NCI-H510A treated with DMSO at 0.1 percent for 48 hours (cell line): ENCODE measurements at places on chromosomes 1 and 21.

GRCh38 chr1:150484431-150484830, 2.8 kb upstream of the TARS2 start:
- DNase-seq: no peak

GRCh38 chr1:154760469-154760933, 109.6 kb downstream of the KCNN3 start:
- DNase-seq: peak; percentile 63

- no peak for DNase-seq
These were observed 82.5 kb downstream of the NRIP1 start for GRCh38 chr21:14982336-14982735.

DNA sequence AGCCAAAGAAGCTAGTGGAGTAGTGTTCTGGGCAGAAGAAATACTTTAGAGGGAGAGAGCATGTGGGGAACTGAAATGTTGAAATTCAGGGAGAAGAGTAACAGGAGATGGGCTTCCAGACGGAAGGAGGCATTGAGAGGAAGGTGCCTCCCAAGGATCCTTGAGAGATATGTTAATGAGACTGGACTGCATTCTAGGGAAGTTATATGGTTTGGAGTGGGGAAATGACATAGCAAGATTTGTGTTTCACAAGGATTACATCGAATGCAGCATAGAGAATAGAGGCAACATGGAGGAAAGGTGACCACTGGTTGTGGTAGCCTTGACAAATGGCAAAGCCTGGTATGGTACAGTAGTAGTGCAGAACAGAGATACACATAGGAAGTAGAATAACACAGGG, 160.5 kb upstream of the HMCN1 start:
- DNase-seq: no peak

DNA sequence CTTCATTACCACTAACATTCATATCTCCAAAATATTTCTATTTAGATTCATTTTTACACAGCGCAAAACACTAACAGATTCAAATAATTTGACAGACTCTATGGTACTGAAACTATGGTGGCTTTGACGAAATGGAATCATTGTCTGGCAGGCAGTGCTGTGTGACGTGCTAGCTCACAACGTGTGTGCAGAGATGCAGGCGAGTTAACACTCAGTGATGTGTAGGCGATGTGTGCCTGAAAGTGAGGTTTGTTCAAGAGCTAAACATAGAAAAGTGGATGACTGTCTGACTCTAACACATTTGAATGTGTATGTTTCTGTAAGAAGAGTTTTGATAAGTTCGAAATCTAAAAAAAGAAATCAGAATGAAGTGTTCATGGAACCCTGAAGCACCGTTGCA, 97.7 kb downstream of the RYR2 start:
- no peak for DNase-seq

- DNase-seq: no peak
These were observed 1061.4 kb downstream of the MRPL39 start for GRCh38 chr21:24545807-24546361.

- no peak for DNase-seq
These were observed 11.0 kb downstream of the TRPM2 start for GRCh38 chr21:44364151-44365053.

DNA sequence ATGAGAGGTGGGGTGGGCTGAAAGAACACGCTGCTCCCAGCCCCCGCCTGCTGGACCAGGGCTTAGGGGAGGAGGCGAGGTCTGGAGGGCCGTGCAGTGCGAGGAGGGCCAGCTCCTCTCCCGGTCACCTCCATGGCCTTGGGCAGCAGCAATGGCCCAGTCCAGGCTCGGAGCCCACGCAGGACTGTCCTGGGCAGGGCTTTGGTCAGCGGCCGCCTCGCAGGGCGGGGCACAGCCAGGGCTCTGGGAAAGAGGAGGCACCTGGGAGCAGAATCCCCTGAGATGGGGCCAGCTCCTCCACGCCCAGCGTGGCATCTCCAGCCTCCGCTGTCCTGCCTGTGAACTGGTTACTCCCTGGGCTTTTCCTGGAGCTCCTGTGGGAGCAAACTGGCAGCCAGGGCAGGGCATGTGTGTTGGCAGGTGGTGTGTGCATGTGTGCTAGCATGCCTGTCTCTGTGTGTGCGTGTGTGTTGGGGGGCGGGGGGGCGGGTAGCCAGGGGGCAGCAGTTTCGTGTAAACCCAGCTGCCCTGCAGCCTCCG, 27.4 kb downstream of the ARHGEF16 start:
- DNase-seq: no peak

DNA sequence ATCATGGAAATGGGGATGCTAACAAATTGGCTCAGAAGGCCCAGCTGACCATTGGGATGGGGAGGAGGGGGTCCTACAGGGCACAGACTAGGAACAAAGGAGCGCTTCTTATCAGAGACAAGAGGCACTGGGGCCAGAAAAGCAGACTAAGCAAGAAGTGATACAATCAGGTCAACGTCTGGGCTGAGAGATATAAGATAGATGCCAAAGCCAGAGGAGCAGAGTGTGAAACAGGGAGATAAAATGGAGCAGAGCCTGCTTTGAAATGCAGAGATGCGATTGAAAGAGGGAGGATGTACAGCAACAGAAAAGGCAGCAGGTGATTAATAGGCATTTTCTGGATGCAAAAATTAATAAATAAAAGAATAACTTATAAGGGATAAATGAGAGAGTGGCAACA, 127.5 kb upstream of the SAMSN1 start:
- DNase-seq: no peak

DNA sequence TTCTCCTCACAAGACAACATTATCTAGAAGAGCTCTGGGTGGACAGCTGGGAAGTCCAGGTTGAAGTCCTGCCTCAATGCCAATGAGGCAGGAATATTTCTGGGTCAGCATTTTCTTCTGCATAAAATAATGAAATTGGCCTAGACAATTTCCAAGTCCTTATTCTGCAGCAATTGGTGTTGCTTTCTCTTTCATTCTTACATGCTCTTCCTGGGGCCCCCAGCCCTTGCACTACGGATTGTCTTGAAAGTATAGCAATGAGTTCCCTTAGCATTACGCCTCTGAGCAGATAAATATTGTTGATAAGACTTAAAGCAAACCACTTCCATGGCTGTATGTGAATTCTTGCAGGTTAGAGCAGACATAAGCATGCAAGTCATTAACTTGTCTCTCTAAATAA, 188.5 kb downstream of the TGFBR3 start:
- no peak for DNase-seq

GRCh38 chr21:38027901-38028498, 111.7 kb upstream of the KCNJ6 start:
- no peak for DNase-seq

DNA sequence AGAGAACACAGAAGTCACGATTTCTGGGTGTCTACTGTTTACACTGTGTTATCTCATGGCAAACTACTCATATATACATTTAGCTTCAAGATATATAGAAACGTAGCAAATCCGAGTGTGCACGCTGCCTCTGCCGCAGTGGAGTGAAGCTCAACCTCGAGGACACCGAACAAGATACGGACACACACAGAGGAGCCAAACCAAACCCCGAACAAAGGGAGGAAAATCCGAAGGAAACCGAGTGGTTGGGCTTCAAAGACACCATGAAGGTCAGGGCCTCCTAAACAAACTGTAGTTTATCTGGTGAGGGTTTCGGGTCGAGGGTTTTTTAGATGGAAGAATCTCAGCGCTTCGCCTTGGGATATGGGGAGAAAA, 34.5 kb downstream of the SLC45A1 start:
- DNase-seq: no peak

GRCh38 chr1:73676186-73676585, 521.8 kb downstream of the LRRIQ3 start:
- DNase-seq: no peak

DNA sequence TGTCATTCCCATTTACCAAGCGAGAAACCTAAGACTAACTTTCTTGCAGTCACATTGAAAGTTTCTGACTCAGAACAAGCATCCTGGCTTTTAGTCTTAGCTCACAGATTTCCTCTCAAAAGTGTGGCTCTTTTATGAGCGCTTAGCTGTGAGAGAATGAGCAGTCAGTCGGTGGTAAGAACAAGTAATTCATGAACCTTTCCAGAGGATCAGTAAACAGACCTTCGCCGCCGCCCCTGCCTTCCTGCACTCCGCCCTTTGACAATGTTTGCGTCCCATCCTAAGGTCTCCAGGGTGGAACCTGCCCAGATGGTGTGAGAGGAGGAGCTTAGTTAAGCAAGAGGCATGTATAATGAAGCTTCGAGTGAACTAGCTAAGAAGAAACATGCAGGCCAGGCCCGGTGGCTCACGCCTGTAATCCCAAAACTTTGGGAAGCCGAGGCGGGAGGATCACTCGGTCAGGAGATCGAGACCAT, 142.4 kb downstream of the GLUL start:
- DNase-seq: peak; percentile 84

GRCh38 chr1:15408890-15409387, 749 bp upstream of the EFHD2 start:
- no peak for DNase-seq

GRCh38 chr1:63068626-63069025, 253.7 kb upstream of the FOXD3 start:
- no peak for DNase-seq

- DNase-seq: peak; percentile 96
These were observed 22.0 kb downstream of the KCNK1 start for GRCh38 chr1:233635765-233636502.

- no peak for DNase-seq
These were observed 197.4 kb downstream of the LBR start for GRCh38 chr1:225230483-225230882.

- no peak for DNase-seq
These were observed 4.3 kb downstream of the OSBPL9 start for GRCh38 chr1:51621161-51621560.

DNA sequence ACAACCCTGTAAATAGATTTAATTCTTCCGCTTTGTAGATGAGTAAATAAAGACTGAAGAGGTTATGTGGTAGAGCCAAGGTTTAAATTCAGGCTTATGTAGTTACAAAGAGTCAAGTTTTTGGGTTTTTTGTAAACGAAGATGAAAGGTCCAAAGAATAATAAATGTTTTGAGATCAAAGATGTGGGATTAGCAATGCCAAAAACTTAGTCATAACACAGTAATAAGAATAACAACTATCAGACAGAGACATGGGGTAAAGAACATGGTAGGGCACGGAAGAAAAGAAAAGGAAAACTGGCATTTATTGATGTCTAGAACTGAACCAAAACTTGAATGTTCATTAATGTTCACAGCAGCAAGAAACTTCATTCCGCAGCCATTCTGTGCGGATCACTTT, 42.9 kb downstream of the EXTL2 start:
- DNase-seq: no peak

GRCh38 chr1:66732407-66733166, 19.7 kb upstream of the DYNLT5 start:
- no peak for DNase-seq

- no peak for DNase-seq
These were observed 192.8 kb upstream of the POU3F1 start for GRCh38 chr1:38239258-38239835.

DNA sequence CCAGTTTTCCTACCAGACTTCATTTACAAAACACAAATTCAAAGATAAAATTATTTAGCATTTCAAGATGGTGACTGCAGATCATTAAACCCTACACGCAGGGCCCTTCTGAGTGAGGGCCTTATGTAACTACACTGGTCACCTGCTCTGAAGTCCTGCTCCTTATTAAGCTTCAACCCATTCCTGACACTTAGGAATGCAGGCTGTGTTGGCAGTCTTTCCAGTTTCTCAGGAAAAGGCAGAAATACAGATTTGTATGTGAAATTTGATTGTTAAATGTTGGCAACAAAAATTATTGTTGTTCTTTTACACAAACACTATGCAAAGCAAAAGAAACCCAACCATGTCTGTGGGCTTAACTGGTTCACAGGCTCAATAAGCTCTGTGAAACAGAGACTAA, 25.8 kb upstream of the BCAS2 start:
- no peak for DNase-seq

GRCh38 chr1:178931858-178932551, 61.1 kb upstream of the ANGPTL1 start:
- no peak for DNase-seq

DNA sequence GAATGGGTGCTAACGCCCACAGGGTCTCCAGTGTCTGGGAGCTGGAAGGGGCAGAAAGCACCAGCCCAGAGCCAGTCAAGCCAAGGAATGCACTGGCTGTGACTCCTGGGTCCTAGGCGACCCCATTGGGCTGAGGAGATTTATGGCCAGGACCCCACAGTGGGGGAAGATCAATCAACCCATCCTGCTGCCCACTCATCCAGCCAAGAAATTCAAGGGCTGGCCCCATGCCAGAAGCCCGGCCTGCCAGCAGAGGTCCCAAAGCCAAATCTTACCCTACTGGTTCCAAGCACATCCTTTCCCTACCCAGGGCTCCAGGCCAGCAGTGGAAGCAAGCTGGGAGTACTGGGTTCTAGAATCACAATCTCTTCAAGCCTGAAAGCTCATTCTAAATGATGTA, 6.8 kb upstream of the PDZK1IP1 start:
- no peak for DNase-seq

GRCh38 chr1:205016584-205016983, 26.4 kb upstream of the CNTN2 start:
- no peak for DNase-seq

GRCh38 chr1:42109600-42109999, 43.6 kb upstream of the GUCA2B start:
- DNase-seq: no peak

- no peak for DNase-seq
These were observed 182.6 kb downstream of the TGFB2 start for GRCh38 chr1:218527737-218528136.

DNA sequence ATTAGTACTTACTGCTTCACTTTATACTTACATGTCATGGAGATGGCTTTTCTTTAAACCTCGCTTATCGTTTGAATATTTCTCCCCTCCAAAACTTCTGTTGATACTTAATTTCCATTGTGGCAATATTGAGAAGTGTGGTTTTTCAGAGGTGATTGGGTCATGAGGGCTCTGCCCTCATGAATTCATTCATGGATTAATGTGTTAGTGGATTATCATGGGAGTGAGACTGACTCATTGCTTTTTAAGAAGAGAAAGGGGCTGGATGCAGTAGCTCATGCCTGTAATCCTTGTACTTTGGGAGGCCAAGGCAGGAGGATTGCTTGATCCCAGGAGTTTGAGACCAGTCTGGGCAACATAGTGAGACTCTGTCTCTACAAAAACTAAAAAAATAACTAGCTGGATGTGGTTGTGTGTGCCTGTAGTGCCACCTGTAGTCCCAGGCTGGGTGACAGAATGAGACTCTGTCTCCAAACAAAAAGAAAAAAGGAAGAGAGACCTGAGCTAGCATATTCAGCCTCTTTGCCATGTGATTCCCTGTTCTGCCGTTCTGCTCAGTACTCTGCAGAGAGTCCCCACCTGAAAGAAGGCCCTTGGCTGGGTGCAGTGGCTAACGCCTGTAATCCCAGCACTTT, 30.2 kb downstream of the RABGAP1L start:
- no peak for DNase-seq

DNA sequence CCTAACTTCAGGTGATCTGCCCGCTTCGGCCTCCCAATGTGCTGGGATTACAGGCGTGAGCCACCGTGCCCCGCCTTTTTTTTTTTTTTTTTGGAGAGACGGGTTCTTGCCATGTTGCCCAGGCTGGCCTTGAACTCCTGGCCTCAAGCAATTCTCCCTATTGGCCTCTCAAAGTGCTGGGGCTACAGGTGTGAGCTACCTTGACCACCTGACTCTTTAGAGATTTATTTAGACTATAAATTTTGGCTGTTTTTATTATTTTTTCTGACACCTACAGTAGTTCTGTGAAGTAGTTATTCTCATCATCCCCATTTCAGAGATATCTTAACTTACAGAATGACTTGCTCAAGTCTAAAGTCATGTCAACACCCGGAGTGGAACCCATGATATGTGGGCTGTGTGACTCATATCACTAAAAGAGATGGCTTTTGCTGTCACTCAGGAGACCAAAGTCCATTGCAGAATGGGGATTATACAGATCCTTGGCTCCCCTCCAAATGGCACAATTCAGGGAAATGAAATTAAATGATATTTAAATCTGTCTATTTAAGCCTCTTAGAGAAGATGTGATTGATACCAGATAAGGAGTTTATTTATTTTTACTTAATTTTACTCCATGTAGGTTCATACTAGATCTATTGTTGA, 93.2 kb downstream of the CTH start:
- no peak for DNase-seq
